ENCODE measurements at places on chromosomes 1 and 21.

DNA sequence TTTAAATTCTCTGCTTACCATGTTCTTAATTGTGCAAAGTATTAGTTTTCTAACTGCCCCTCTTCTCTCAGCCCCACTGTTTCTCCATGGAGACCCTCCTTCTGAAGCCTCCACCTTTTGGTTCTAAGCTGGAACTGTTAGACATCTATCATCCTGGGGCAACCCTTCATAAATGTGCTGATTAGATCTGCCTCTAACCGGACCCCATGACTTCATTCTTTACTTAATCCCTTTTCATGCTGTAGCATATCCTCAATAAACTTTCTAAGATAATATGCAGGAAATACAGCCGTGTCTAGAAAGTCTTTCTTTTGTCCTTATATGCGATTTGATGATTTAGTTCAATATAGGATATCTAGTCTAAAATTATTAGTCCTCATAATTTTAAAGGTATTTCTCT lies 1020.1 kb downstream of the ADGRL2 start:
- no peak for DNase-seq

DNA sequence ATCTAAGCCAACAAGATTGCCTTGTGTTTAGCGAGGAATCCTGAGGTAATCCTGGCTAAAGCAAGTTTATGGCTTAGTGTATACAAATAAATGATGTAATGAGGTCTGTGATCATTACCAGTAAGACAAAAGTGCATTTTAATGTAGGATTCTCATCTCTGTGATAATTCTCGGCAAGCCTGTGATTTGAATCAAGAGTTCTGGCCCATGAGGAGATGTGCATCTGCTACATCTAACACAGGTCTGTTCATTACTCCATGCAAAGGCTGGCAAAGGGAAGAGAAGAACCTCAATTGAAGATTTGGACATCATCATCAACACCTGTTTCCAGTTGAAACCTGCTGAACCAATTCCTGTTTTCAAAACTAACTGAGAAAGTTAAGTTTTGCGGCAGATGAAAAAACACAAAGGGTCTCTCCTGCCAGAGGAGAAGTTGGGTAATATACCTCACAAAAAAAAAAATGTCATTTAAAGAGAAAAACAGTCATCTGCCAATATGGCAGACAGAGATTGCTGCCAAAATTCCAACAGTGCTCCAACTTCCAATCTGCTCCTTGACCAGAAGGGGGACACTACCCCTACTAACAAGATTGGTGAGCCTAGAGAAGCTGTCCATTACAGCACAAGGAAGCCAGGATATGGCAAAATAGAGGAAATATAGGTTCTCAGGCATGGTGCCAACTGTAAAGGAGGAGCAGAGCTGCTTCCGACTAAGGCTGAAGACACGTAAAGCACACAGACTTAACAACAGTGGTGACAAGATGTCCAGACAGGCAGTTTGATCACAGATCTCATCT lies 453.7 kb downstream of the TTLL7 start:
- DNase-seq = no peak

DNA sequence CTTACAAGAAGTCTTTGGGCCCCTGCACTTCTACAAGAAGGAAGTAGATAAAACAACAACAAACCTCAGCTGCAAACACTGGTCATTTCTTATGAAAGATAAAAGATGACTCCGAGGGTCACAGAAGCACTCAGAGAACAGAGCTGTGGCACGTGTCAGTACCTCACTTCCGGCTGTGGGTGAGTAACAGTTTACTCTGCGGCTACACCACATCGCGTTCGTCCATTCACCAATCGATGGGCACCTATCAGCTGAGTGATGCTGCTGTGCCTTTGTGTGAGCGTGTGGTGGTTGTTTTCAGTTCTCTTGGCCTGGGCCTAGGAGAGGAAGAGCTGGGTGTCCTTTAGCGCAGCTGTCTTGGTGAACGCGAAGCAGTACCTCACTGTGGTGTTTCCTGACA lies 49.9 kb downstream of the COL6A1 start:
- DNase-seq = no peak

DNA sequence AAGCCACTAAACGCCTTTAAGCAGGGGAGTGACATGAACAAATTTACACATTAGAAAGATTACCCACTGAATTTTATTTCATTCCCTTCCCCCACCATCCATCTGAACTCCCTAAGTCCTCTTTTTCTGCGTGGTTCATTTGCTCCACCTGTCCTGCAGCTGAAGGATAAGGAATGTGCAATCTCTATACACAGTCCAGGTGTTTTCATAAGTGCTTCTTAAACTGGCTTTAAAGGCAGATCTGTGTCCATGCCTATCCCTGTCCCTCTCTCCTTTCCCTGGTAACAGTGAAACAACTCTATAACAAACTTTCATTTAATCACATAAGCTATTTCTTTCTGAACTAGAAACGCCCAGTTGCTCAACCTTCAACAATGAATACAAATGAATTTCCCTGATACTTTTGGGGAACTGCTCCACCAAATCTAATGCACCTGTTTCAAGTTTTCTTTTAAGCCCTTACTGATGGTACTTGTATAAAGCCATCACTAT lies 8.4 kb downstream of the GSTM3 start:
- DNase-seq = no peak

DNA sequence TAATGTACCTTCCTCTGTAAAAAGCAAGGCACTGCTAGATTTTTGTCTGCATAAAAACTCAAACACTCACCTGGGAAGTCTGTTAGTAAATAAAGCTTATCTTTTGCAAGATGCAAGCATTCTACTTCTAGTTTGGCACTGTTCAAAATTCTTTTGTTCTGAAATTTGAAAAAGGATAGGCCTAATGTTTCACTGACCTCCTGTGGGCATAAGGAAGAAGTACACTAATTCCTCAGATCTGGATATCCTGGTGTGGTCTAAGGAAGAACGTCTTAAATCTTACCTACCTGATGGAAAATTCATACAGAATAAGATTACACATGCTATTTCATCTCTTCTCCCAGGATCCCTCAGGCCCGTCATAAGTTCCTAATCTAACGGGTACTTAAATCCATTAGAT lies 93.5 kb upstream of the CAMK1G start:
- no peak for DNase-seq

- DNase-seq = no peak
Observed at GRCh38 chr21:45560106-45561021, 18.1 kb upstream of the SLC19A1 start.

DNA sequence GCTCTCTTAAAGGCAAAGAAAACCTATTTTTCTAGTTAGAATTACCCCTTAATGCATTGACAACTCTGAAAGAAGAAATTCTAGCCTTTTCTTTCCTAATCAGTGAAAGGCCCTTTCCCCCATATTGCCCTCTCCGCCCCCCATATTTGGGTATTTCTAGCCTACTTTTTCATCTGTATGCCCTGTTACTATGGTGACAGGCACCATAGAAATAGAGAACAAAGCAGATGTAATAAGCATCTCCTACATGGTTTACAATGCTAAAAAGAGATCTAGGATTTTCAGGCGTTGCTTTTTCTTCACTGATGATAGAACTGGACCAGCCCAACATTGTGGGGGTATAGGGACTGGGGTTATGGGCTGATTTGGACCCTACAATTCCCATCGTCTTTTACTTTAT lies 14.5 kb downstream of the LRRC8B start:
- no peak for DNase-seq

- no peak for DNase-seq
Observed at GRCh38 chr1:39391691-39392679, 99.5 kb upstream of the BMP8A start.

DNA sequence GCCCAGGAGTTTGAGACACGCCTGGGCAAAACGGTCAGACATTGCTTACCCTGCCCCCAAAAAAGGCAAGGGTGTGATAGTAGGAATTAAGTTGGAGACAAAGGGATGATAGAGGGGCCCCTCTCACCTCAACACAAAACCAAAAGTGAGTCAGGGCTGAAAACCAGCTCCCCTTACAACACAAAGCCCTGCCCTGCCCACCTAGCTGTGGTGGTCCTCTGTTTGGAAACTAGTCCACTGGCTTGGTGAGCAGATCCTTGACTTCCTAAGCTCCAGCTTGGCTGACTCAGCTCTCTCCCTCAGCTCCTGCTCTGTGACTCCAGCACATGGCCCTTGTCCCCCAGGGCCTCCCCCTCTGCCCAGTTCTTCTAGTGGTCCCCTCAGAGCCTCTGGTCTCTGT lies 603.8 kb downstream of the PTPRC start:
- DNase-seq = no peak

GRCh38 chr1:95057351-95057750 lies 15.4 kb downstream of the ALG14 start:
- DNase-seq = no peak

DNA sequence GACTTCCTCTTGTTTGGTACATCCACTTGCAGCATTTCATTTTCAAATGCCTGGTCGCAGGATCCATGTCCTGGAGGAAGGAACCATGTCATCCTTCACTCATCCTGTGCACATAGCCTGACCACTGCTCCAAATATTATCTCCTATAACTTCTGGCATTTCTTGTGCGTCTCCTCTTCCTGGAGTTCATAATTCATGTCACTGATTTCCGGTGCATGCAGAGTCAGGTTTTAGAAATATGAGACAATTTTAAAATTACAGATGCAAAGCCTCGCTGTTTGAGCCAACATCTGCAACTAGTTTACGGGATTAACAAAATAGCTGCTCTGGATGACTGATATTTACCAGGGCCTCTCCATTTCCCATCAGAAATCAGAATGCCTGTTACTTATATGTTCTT lies 268.1 kb downstream of the DNM3 start:
- no peak for DNase-seq

DNA sequence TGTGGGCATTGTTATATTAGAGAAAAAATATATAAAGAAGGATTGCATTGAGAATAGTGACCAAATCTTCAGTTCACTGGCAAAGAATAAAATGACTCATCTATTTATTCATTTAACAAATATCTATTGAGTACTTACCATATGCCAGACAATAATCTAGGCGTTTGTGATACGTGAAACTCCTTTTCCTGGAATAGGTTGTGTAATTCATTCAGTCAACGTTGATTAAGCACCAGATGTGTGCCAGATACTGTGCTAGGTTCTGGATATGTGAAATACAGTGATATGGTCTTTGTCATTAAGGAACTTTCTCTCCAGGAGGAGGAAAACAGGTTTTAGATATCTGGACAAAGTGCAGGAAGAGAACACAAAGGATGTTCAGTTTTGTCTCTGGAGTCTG lies 344.5 kb downstream of the RWDD3 start:
- DNase-seq = no peak

DNA sequence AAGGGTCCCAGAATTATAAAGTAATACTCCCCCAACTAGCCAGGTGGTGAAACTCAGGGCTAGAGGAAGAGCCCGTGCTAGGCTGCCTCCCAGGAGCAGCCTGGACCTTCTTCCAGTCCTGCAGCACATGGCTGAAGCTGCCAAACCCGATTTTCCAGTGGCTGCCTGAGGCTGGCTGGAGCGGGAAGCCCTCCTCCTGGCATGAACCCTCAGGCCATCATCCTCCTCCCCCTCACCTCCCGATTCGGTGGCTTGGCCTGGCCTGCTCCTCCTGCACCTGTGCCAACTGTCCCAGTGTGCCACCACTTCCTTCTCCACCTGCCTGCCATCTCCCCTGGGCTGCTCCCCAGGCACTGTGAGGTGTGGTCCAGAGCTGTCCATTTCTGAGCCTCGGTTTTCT lies 3.0 kb upstream of the TSPAN1 start:
- no peak for DNase-seq

GRCh38 chr1:171807556-171807955 lies 26.1 kb downstream of the METTL13 start:
- DNase-seq = no peak

DNA sequence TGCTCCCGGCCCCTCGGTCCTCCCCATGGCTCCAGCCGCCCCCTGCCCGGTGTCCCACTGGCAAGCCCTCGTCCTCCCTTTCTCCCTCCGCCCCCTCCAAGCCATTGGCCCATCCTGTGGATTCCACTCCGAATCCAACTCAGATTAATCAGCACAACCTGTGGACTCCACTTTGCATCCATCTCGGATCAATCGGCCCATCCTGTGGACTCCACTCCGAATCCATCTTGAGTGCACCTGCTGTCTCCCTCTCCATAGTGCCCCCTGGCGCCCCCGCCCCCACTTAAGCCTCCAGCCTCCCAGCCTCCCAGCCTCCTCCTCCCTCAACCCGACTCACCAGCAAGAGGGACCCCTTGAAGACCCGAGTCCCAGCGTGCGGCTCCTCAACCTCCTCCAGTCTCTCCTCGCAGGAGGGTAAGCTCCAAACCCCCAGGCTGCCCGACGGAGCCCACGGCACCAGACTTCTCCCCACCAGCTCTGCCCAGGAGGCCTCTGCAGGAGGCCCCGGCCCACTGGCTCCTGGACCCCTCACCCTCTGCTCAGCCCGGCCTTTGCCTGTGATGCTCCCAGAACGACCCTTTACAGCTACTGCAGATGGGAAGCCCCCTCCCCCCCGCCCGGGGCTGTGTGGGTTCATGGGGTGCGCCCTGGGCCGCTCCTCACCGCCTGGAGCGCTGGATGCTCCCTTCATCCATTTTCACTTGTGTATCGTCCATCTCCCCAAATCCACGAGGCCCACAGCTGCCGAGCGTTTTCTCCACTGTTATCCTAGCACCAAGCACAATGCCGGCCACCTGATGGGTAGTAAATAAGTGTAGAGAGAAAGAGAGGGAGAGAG lies 40.6 kb upstream of the TSPEAR start:
- DNase-seq = no peak

DNA sequence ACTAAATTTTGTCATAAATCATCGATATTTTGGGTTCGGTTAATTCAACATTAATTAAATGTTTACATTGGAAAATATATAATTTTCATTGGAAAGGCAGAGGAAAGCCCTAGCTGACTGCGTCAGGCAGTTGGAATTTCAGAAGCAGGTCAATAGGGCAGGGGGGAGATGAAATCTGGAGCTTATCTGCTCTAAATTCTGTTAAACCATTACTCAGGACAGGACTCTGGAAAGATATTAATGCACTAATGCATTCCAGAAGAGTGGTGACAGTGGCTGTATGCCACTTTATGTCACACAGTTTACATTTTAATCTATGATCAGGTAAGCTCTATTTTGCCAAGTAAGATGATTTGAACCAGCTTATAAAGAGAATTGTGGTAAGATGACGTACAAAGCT lies 153.0 kb upstream of the B3GALT2 start:
- DNase-seq = no peak

GRCh38 chr1:181601186-181601950 lies 118.1 kb downstream of the CACNA1E start:
- no peak for DNase-seq

DNA sequence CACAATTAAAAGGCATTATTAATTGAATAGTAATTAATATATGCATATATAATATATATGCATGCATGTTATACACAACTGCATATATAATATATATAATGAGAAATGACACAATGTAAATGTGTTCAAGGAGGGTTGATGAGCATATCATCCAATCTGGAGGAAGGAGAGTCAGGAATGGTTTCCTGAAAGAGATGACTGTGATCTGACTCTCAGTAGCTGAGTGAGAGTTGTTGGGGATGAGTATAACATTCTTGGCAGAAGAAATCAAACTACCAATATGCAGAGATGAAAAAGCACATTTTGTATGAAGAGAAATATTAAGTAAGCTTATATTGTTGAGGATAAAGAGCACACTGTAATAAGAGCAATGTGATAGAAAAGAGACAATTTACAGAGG lies 37.3 kb downstream of the F13B start:
- DNase-seq = no peak
